ENCODE measurements at places on chromosomes 3 and 15.

- no peak for DNase-seq
Measured at GRCh38 chr3:149541091-149541491, 66.6 kb downstream of the TM4SF4 start.

GRCh38 chr3:101017017-101017416, 23.8 kb upstream of the ABI3BP start:
- no peak for DNase-seq

- DNase-seq: no peak
Measured at GRCh38 chr3:135041601-135042000, 246.5 kb downstream of the EPHB1 start.

DNA sequence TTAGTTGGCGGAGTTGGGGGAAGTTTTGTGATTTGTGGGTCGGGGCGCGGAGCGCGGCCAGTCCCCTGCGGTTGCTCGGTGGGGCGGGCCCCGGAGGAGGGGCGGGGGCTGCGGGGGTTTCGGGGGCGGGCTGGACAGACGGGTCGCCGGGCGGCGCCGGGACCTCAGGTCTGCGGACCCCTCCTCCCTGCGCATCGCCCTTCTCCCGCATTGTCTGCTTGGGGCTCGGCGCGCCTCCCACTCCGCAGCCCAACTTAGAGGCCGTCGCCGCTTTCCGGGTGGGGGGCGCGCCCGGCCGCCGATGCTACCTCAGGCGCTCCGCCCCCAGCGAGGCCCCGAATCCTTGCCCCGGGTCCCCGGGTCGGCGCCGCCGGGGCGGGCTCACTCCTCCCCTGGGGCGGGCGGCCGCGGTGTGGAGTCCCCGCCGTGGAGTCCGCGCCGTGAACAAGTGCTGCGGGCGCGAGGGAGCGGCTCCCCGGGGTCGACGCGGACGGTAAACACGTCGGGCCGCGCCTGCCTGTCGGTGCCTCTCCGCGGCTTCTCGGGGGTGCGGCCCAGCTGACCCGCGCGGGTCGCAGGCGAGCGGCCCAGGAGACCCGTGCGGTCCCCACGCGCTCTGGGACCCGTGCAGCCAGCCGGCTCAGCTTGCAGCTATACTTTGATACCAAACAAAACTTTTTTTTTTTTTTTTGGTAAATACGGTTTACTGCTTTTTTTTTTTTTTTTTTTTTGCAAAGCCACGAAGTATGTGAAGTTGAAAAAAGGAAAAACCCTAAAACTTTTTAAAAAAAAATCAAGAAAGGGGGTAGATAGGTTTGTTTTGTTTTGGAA, 624 bp downstream of the AKAP13 start:
- no peak for DNase-seq

- no peak for DNase-seq
Measured at GRCh38 chr15:87267798-87268197, 988.7 kb downstream of the NTRK3 start.
